MG63 (cell line): ENCODE measurements at places on chromosomes 3 and 15. TPM values are rescaled to one million over a fixed set of nuclear protein-coding genes. Genes with fewer than 3 reads are reported as not detected.

The GPR160 gene
- 1.3 and 4.3 TPM in 2 replicates for total RNA-seq

The TBCCD1 gene
- 21.5 and 24.1 TPM in 2 replicates for total RNA-seq

GRCh38 chr3:138686771-138687221 is 78.2 kb downstream of the FAIM start:
- no peak for DNase-seq

DNA sequence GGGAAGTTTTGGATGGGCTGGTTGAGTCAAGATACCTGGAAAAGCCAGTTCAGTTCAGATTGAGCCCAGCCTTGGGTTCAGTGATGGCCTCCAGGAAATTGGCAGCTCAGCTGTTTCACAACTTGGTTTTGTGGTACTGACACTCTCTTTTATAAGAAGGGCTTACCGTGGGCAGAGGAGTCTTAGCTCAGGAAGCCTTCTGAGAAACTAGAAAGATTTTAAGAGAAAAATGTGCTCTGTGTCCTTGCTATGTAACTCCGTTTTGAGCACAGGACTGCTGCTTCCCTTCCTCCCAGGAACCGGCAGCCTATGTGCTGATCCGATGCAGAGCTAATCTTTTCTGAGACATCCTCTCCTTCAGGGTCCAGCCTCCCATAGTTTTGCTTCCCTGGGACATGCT is 46.6 kb upstream of the RASGRP1 start:
- no peak for DNase-seq

DNA sequence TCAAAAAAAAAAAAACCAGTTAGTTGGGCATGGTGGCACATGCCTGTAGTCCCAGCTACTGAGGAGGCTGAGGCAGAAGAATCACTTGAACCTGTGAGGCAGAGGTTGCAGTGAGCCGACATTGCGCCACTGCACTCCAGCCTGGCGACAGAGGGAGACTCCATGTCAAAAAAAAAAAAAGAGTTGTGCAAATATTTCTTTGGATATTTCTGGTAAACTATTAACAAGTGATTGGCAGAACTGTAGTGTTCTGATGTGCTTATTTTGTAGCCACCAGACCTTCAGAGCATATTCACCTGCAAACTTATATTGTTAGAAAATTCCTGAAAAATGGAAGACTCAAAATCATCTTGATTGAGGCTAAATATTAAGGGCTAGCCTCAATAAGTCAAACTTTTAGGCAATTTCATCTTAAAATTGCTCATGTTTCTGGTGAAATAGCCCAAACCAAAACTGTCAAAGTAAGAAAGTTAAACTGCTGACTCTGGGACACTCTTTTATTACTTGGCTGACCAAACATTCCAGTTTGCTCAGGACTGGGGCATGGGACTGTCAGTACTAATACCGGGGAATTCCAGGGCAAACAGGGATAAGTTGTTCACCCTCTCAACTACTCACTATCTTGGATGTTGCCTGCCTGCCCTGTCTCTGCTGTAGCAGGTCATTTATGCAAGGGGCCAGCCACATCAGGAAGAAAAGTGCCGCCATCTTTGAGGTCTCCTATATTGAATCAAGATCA is 37.0 kb downstream of the ABHD2 start:
- no peak for DNase-seq

The CAMK1 gene
- 2.7 and 5.0 TPM in 2 replicates for total RNA-seq

GRCh38 chr3:13282986-13283876 is 136.9 kb downstream of the NUP210 start:
- DNase-seq: peak; percentile 17

The GATM gene
- 0.23 TPM in 1 of 2 replicates, not detected in the other for total RNA-seq

- no peak for DNase-seq
Observed at GRCh38 chr15:63435204-63435820, 53.7 kb upstream of the CA12 start.

The TTLL13 gene
- 0.07 TPM in 1 of 2 replicates, not detected in the other for total RNA-seq

The SATB1 gene
- not detected in 2 replicates for total RNA-seq

GRCh38 chr15:51837792-51838251 is 8.4 kb downstream of the TMOD3 start:
- no peak for DNase-seq

GRCh38 chr3:41874022-41874421 is 87.9 kb downstream of the ULK4 start:
- DNase-seq: no peak

- DNase-seq: no peak
Observed at GRCh38 chr3:32256206-32256605, 17.7 kb downstream of the CMTM8 start.

GRCh38 chr3:171874251-171874681 is 31.1 kb downstream of the TMEM212 start:
- DNase-seq: peak; percentile 67

The DUOX2 gene
- not detected in 2 replicates for total RNA-seq

The CHDH gene
- 0.76 and 2.0 TPM in 2 replicates for total RNA-seq
